HTR-8/SVneo (cell line): ENCODE measurements at places on chromosomes 4 and X.

DNA sequence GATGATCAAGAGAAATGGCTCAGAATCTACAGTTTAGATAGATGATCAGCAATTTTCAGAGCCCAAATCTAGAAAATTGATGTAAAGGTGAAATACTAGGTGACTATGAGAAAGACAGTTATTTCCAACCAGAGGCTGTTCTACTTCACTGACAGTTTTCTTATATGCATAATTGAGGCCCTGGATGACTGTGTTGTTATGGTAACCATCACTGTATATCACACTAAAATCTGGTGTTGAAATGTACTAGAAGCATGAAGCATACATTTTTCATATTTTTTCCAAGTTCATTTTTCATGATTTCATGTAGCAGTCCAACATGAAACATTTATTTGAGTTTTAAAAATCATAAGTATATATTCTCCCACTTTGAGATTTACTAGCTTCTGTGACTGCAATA, 87.4 kb downstream of the ATXN3L start:
- no peak for DNase-seq

- DNase-seq, result no peak
Observed at GRCh38 chr4:155608225-155608885, 58.3 kb upstream of the GUCY1A1 start.

GRCh38 chrX:18194688-18195087, 26.0 kb downstream of the BEND2 start:
- no peak for DNase-seq

GRCh38 chrX:113728937-113729336, 854.9 kb upstream of the HTR2C start:
- no peak for DNase-seq

DNA sequence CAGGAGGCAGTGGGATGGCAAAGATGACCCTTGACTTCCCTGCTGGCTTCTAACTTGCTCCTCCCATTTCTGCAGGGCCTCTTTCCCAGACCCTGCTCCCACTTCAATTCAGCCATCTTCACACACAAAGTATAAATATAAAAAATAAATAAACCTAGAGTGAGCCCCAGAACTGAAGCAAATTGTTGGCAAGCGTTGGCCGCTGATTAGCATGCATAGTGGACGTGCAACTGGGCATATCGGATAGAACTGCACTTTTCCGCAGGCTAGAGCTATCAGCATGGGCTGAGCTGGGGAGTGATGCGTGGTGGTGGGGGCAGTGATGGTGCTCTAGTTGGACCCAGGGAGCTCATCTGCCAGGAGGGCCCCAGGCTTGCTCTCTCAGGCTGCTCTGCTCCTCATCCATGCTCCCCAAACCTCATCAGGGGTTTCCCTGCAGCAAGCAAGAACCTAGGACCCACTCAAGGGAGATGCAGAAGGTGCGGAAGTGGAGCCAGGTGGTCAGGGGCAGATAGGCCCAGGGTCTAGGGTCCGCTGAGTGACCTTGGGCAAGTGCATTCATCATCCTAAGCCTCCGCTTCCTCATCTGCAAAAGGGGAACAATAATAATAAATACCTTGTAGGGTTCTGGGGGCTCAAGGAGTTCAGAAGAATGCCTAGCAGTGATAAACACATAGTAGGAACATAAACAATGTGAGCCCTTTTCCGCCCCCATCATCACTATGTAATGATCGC, 146.8 kb upstream of the PJA1 start:
- no peak for DNase-seq

DNA sequence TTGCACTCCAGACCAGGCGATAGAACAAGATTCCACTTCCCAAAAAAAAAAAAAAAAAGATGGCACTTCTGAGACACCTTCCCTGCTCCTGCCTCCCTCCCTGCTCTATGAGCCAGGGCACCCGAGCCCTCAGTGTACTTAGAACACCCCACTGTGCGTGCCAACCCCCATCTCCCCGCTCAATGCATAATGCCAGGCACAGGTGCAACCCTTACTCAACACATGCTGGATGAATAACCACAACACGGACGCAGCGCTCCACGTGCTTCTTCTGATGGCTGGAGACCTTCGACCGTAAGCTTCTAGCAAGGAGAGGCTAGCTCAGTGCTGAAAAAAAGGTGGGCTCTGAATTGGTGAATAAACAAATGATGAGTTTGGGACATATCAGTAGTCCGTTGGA, 19.9 kb upstream of the IRAK1 start:
- DNase-seq, result no peak

DNA sequence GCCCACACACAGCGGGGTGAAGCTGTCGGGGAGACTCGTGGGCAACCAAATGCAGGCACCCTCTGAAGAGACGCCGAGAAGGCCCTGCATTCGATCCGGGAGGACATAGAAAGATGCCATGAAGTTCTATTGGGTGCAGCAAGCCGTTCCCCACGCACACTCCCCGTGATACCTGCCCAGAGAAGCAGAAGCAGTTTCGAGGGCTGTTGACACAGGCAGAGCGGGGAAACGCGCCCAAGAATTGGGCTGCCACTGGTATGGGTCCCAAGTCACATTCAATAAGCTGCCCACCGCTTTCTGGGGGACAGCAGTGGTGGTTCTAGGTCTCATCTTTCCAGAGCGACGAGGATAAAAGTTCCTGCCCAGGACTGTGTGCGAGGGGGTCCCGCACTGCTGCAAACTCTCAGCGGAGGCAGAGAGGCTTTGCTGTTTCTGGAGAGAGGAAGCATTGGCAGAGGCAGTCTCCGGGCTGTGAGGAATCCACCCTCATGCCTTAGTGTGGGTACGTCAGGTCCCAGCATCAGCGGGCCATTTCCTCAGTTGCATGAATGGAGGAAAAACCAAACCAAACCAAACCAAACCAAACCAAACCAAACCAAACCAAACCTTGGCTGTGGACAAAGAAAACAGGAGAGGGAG, 10.1 kb downstream of the PITX2 start:
- no peak for DNase-seq

DNA sequence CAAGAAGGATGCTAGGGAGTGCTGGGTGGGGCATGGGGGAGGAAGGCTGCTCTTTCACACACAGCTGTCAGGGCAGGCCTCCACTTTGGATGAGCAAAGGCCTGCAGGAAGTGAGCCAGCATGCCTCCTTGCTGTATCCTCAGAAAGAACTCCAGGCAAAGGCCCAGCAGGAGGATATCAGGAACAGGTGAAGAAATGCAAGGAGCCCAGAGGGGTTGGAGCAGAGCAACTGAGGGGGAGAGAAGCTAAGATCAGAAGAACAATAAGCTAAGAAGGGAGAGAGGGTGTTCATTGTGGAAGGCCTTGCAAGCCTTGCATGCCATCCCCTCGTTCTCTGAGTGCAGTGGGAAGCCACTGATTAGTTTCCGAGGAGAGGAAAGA, 115.1 kb downstream of the CAMK2D start:
- DNase-seq, result no peak

GRCh38 chr4:172543249-172543648, 625.4 kb upstream of the GALNT7 start:
- DNase-seq, result no peak

DNA sequence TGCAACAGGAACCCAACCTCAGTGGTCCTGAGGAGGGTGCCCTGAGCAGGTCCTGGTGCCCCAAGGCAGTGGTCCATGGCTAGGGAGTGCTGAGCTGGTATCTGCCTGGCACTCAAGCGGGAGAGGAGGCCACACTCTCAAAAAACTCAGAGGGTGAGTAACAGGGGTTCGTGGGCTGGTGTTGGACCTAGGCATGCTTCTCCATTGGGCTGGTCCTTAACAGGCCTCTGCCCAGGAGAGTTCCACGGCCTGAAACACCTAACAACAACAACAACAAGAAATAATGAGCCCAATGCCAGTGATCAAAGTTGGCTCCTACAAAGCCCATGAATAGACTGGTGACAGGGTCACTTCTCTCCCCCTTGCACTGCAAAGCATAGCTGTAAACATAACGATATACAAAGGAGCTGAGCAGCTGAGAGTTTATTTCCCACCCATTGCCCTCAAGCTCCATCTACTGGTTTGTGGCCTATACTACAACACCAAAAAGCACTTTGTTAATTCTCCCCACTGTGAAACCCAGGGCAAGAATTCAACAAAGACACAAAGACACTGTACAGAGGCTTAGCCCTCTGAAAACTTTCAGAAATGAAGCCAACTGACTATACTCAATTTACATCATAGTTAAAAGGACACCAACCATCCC, 736.1 kb upstream of the ADGRL3 start:
- peak; percentile 2 for DNase-seq

- DNase-seq, result no peak
Observed at GRCh38 chrX:152038804-152039203, 64.3 kb upstream of the GABRE start.

GRCh38 chr4:174255786-174256185, 27.7 kb downstream of the FBXO8 start:
- no peak for DNase-seq

- no peak for DNase-seq
Observed at GRCh38 chr4:155066871-155067270, 141.6 kb upstream of the NPY2R start.

DNA sequence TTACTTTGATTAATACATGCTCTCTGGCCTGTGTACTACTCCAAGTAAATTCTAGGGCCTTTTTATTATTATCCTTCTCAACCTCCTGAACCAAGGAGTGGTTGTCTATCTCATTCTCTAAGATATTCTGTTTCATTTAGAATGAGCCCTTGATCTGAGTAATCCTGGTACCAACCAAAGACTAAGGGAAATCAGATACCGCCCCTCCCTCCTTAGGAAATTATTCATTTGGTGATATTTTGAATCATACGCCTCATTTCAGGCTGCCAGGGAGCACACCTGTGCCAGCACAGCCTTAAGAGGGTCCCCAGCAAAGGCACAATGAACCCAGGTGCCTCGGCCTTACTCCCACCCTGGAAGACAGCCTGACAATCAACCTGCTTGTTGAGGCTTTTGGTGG, 73.2 kb upstream of the STARD8 start:
- DNase-seq, result no peak

DNA sequence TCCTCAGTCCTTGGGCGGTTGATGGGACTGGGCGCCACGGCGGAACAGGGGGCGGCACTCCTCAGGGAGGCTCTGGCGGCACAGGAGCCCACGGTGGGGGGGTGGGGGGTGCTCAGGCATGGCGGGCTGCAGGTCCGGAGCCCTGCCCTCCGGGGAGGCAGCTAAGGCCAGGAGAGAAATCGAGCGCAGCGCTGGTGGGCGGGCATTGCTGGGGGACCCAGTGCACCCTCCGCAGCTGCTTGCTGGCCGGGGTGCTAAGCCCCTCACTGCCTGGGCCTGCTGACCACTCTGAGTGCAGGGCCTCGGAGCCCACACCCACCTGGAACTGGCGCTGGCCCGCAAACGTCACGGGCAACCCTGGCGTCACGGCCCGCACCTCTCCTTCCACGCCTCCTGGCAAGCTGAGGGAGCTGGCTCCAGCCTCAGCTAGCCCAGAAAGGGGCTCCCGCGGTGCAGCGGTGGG, 164.9 kb upstream of the AGA start:
- no peak for DNase-seq

GRCh38 chrX:65689377-65689776, 21.9 kb downstream of the MSN start:
- no peak for DNase-seq

DNA sequence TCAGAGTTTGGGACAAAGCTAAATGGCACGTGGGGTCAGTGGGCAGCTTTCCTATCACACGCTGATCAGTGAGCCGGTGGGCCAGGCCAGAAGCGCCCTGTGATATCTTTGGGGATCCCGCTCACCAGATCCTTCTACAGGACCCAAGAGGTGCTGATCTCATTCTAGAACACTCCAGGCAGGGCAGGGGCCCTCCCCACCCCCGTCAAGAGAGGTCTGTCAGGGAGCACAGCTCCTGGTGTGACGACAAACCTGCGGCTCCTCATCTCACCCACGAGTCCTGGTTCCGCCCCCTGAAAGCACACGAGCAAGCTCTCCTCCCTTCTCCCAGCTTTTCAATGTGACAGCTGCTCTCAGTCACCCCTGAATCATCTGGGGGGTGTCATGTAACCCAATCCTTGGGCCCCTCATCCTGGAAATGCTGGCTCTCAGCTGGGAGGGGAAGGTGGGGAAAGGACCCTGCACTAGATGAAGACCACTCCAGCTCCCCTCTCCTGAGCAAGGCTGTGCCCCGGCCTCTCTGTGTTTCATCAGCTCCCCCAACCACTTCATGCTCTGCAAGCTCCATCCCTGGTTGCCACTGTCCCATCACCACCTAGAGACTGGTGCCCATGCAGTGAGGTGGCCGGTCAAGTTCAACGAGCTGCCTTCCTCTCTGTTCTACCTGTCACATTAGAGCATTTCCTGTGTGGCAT, 4.6 kb downstream of the HCFC1 start:
- DNase-seq, result no peak

DNA sequence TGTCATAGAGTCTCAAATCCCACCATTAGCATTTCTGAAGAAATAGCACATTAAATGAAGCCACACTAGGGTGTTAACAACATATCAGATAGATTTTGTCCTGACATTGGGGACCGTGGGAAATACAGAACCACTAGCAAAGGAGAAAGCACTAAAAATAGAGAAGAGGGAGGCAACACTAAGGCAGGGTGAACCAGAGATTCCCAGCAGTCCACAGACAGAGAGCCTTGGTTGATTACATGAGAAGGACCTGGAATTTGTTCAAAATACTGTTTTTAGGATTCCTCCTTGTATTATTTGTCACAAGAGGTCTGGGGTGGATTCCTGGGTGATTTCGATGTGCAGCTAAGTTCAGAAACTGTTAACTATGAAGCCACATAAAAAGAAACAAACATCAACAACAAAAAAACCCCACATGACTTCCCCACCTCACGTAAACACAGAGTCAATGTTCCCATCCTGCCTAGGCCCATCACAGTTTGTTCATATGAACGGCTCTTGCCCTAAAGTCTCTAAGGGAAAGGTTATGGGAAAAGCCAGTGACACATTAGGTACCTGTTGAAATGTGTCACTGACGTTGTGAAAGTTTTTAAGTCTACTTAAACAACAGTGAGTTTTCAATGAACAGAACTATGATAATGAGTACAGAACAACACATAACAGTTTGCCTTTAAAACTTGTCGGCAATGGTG, 23.6 kb upstream of the GRSF1 start:
- DNase-seq, result no peak

GRCh38 chr4:26503427-26503826, 13.1 kb upstream of the CCKAR start:
- no peak for DNase-seq

- DNase-seq, result peak; percentile 51
Observed at GRCh38 chr4:127782275-127783025, at the start of gene HSPA4L. HSPA4L (plus strand) TSS chr4:127782322; CDS start chr4:127782551, 229 bp downstream.

DNA sequence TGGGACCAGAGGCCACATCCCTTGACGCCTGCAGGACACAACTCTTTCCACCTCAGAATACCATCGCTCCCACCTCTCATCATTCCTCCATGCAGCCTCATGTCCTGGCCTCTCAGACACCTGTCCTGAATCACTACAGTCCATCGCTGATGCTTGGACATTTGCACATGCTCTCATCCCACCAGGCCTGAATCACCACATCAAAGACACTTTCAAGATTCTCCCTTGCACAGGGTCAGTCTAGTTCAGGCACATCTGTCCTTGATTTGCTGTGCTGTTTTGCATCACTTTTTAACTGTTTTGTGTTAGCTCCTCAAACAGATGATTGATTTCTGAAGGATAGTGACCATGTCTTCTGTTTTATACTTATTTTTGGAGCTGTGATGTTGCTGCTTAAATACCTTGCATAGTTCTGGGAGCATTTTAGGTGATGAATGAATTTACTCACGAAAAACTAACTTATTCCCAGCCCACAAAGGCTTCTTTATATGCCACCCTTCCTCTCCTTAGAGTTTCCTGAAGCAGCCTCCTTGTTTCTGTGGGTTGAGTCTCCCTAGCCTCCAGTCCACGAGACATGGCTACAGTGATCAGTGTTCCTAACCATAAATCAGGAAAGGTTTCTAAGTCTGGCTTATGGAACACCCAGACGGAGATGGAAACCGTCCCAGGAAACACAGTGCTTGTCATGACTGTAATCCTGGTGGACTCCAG, 2.6 kb downstream of the FAM114A1 start:
- no peak for DNase-seq
